ENCODE measurements at places on chromosomes 11 and 22. TPM values are rescaled to one million over a fixed set of nuclear protein-coding genes. Genes with fewer than 3 reads are reported as not detected.

DNA sequence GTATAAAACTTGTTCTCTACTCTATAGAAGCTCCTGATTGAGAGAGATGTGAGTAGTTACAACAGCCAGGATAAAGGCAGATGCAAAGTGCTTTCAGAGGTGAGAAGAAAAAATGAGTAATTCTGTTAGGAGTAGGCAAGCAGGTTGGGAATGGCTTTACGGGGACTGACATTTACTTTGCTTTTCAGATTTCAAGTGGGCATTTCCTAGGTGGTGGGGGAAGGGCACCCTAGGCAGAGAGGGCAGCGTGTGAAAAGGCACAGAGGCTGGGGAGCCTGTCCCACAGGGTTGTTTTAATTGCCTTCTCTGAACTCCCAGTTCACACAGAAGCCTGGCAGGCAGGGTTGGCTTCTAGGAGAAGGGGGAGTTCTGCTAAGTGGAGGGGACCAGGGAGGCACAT lies 106.5 kb downstream of the NAV2 start:
- no peak for DNase-seq

The MIAT gene
- 0.38 TPM for total RNA-seq

GRCh38 chr11:77083566-77084245 lies 16.9 kb downstream of the CAPN5 start:
- no peak for DNase-seq

GRCh38 chr11:69293819-69294505 lies at the start of gene MYEOV:
TSS of gene MYEOV (plus strand) at chr11:69294155. CDS start at chr11:69295355, 1,200 bp downstream.
- DNase-seq, result peak; percentile 75

The DEFB131B gene
- not detected for total RNA-seq

GRCh38 chr11:44564670-44565210 lies 723 bp upstream of the CD82 start:
- no peak for DNase-seq

The DTX4 gene
- 49.6 TPM for total RNA-seq

GRCh38 chr11:93653080-93653479 lies 8.4 kb upstream of the CEP295 start:
- DNase-seq, result no peak

DNA sequence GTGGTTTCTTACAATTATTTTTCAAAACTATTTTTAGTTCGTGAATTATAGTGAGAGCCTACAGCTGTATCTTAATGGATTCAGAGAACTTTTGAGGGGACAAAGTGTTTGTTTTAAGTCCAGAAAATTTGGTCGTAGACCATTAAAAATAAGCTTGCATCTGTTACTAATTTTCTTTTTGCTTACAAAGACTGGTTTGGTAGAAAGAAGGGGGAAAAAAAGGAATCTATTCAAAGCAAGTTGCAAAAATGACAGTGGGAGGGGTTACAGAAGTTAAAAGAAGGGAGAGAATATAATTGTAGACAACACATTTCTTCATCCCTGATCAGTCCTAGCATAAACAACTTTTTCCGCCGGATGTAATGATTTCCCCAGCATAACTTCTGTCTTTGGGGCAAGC lies 72.1 kb downstream of the AMOTL1 start:
- DNase-seq, result no peak

The OR4X1 gene
- not detected for total RNA-seq

- no peak for DNase-seq
Measured at GRCh38 chr11:78034623-78035022, 11.5 kb upstream of the KCTD14 start.

- DNase-seq, result no peak
Measured at GRCh38 chr11:17554487-17554886, 7.4 kb downstream of the OTOG start.

The TRIM68 gene
- 7.4 TPM for total RNA-seq

DNA sequence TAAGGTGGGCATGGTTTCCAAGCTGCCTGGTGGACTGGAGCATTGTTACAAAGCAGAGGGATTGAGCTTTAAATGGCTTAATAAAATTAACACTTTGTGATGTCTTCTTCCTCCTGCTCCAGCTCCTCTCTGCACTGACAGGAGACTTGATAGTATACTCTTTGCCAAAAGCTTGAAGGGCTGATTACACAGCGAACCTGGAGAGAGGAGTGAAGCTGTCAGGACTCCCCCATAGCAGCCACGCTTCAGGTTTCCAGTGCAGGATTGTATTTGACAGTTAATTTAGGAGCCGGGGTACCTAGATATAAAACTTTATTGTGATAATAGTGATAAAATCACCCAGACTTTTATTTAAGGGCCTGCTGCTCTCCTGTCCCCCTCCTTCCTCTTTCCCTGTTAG lies 50.0 kb downstream of the TRIM44 start:
- DNase-seq, result no peak

The KRTAP5-10 gene
- not detected for total RNA-seq

GRCh38 chr11:60257956-60258722 lies 15.2 kb upstream of the MS4A4E start:
- no peak for DNase-seq

- no peak for DNase-seq
Measured at GRCh38 chr22:39469681-39470450, 13.1 kb downstream of the MGAT3 start.

The LRRC56 gene
- total RNA-seq, result 0.26 TPM

- peak; percentile 83 for DNase-seq
Measured at GRCh38 chr11:798093-798713, at the start of gene SLC25A22. TSS of gene SLC25A22 (minus strand) at chr11:798281. CDS start at chr11:795006, 3,275 bp downstream.

DNA sequence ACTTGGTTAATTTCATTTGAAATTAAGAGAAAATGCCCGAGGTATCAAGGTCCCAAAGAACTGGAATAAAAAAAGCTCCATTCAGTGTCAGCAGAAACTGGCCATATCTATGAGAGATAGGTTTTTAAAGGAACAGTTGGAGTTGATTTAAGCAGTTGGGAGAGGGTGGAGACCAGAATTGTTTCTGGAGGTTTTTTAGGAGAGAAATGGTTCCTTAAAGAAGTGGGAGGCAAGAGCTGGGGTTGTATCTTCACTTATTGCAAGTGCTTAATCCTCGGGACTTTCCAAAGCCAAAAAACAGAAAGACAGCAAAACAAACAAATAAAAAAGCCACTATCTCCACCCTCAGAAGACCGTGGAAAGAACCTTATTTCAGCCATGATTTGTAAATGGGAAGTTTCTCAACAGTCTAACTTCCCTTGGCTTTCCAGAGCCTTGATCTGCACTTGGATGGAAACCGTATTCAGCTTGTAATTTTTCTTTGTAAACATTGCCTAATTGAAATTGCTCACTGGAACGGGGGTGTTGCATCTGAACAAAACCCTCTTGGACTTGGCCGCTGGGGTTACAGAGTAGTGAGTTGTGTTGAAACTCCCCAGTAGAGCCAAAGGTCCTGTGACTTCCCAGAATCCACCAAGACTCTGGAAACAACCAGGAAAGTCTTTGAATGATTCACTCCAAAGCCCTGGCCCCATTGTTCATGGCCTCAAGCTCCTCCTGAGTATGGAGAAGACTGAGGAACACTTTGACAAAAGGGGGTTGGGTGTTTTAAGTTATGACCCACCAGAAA lies 115.6 kb downstream of the SLC1A2 start:
- no peak for DNase-seq

The TMEM25 gene
- total RNA-seq, result 15.8 TPM

Data from dermis microvascular lymphatic vessel endothelial cell (primary cell).